Cortex of kidney (tissue), 1 donor: ENCODE measurements at places on chromosomes 13 and 19.

DNA sequence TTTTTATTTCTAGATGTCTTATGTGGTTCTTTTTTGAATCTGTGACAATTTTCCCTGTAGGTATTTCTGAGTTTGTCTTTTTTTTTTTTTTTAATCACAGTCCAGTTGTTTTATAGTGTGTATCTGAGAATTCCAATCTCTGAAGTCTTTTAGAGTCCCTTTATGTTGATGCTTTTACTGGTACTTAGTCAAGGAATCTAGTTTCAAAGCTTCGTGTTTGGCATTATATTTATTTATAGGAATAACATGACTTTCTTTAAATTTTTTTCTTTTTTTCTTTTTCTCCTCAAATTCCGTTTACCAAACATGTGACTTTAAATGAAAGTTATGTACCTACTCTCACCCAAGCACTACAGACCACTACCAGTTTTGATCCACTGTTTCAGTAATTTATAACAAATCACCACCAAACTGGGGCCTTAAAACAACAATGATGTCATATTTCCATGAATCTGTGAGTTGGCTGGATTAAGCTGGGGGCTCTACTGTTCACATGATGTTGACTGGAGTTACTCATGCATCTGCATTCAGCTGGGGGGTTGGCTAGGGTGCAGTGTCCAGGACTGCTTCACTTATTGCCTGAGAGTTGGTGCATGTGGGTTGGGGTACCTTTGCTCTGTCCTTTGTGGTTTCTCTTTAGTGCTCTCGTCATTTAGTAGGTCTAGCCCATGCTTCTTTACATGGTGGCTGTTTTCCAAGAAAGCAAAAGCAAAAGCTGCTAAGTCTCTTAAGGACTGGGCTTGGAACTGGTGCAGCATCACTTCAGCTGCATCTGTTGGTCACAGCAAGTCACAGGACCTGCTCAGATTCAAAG lies 22.3 kb downstream of the KCTD4 start:
- no peak for DNase-seq

GRCh38 chr13:71659404-71659803 lies 207.6 kb downstream of the DACH1 start:
- no peak for DNase-seq

DNA sequence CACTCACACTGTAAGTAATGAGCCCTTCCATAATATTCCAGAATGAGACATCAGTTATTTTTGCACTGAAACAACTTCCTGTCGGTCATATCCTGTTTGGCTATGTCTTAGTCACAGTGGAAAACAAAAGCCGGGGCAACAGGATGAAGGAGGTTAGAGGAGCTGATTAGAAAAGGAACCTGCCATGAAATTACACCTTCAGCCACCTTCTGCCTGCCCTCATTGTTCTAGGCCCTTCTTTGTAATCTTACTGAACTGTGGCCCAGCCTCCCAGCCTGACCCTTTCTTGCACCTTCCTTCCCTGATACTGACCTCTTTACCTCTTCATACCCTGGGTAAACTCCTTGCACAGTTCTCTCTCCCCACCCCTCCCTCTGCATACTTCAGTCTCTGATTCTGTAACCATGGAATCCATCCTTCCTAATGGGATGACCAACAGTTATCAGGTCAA lies 67.3 kb downstream of the DOCK9 start:
- DNase-seq, result no peak

- no peak for DNase-seq
These were observed 7.3 kb downstream of the ELOF1 start for GRCh38 chr19:11551603-11552235.
